ENCODE measurements at places on chromosomes 2 and 18. TPM values are rescaled to one million over a fixed set of nuclear protein-coding genes. Genes with fewer than 3 reads are reported as not detected.

- no peak for DNase-seq
Observed at GRCh38 chr2:239773228-239774141, 251.7 kb downstream of the NDUFA10 start.

DNA sequence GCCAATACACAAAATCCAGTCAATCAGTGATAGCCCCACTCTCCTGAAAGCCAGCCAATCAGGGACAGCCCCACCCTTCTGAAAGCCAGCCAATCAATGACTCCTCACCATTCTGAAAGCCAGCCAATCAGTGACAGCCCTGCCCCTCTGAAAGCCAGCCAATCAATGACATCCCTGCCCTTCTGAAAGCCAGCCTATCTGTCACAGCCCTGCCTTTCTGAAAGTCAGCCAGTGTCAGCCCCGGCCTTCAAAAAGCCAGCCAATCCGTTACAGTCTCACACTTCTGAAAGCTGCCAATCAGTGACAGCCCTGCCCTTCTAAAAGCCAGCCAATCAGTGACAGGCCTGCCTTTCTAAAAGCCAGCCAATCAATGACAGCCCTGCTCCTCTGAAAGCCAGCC, 95.9 kb upstream of the HDAC4 start:
- DNase-seq: no peak

GRCh38 chr18:51229328-51229727, 31.8 kb upstream of the MEX3C start:
- no peak for DNase-seq

DNA sequence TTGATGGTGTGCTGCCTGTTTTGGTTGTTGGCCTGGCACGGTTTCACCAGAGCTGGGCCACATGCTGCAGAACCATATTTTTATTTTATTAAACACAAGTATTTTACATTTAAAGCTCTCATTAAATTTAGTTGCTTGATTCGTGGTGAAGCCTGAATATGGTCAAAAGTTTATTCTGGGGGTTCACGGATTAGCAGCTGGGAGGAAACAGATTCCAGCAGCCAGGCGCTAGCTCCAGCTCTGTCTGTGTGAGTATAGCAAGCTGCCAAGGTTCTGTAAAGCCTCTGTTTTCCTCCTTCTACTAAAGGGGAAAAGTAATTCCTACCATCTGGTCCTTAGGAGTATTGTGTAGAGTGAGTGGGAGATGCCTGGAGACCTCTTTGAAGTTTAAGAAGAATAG, 22.5 kb downstream of the GATA6 start:
- no peak for DNase-seq

GRCh38 chr18:61239051-61239450, 94.2 kb upstream of the CDH20 start:
- DNase-seq: no peak

DNA sequence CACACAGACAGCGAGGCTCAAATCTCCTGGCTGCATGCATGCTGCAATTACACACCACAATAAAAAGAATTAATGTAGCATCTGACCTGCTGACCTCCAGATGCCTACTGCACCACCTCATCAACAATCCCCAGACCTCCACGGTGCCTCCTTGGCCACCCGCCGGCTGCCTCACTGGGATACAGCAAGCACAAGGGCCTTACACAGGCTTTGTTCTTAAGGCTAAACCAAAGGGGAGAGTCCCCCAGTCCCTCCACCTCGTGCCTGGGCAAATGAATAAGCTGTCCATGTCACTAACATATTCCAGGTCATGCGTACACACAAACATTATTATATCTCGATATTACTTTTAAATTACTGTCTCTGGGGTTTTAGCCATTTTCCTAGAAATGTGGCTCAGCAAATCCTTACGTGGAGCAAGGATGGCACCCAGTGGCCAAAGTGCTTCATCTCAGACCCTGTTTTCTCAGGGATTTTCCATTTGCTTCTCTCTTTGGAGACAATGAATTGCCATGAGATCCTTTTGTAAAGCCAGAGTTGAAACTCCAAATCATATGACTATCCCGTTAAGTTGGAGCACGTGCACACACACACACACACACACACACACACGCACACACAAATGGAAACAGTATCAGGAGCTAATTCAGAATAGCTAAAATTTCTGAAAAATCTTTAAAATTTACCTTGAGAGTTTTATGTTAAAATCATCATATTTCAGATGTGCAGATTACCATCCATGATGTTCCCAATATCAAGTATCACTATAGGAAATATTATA, 313.8 kb downstream of the PDE11A start:
- DNase-seq: no peak

GRCh38 chr2:164810843-164811242, 30.8 kb downstream of the COBLL1 start:
- DNase-seq: no peak

DNA sequence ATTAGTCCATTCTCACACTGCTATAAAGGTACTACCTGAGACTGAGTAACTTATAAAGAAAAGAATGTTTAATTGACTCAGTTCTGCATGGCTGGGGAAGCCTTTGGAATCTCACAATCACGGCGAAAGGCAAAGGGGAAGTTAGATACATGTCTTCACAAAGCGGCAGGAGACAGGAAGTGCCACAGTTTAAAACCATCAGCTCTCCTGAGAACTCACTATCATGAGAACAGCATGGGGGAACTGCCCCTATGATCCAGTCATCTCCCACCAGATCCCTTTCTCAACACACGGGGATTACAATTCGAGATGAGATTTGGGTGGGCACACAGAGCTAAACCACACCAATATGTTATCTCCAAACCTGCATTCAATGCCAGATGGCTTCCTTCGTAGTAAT, 716.1 kb downstream of the DCC start:
- no peak for DNase-seq

DNA sequence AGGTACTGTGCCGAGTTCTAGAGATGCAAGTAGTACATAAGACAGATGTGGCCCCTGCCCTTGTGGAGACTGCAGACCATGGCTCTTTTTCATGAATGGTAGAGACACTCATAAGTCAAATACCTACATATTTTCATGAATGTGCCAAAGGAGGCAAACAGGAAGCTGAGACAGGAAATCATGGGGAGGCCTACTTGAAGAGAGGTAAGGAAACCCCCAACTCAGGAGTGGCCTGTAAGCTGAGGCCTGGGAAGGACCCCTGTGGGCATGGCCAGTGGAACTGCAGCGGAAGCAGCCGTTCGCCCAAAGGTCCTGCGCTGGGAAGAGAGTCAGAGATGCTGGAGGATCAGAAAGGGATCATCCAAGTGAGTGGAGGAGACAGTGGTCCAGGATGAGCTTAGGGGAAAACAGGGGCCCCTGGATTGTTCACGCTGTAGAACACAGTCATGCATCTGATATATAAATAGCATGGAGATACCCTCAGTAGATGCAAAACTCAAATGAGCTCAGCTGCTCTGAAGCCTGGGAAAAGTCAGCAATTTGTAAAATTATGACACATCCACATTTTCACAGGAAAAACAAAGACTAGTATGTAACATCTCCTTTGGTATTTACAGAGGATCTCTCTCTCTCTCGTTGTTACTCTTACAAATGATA, 228.9 kb downstream of the NEDD4L start:
- no peak for DNase-seq

- DNase-seq: no peak
Observed at GRCh38 chr2:126644630-126645191, 11.2 kb upstream of the GYPC start.

DNA sequence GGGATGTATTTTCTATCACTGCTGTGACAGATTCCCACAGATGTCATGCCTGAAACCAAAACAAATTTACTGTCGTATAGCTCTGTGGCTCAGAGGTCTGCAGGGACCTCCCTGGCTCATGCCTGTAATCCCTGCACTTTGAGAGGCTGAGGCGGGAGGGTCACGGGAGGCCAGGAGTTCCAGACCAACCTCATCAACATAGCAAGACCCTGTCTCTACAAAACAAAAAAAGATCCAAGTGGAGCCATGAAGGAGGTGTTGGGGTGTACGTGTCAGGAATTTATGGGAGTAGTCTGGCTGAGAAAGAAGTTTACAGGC, 51.0 kb upstream of the FAHD2A start:
- DNase-seq: no peak

DNA sequence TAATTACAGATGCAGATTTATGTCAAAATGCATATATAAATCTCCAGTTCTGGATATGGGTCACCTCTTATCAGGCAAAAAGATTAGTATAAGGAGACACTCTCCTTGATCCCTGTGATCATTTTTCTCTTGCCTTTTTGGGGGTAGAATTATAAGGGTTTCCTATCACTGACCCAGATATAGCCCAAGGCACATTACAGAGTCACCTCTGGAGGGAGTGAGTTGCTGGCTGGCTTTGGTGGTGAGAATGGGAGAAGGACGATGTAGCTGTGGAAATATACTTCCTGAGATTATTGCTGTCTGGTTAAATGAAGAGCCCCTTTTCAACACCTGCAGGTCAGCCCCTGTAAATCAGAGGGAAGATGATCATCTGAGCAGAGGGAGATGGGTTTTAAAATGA, 418.7 kb downstream of the MTX2 start:
- DNase-seq: no peak

- no peak for DNase-seq
Observed at GRCh38 chr2:196533772-196534397, 105.6 kb upstream of the CCDC150 start.

GRCh38 chr2:227813229-227813561, 447 bp upstream of the CCL20 start:
- no peak for DNase-seq

DNA sequence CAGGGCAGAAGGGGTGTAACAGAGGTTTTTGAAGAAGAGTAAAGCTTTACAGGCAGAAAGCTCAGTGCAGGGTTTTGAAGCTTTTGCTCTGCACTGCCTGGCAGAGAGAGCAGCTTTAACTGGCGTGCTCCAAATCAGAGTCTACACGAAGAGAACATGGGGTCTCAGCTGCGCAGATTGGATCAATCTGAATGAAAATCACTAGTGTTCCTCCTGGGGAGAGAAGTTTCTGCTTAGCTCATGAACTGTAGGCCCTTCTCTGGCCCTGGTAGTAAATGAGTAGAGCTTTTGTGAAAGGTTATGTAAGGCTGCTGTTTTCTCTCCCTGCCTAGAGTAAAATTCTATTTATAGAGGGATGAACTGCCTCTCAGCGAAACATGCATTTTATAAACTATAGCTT, 13.6 kb downstream of the DCC start:
- DNase-seq: no peak

GRCh38 chr18:70998490-70998889, 709.6 kb downstream of the SOCS6 start:
- DNase-seq: no peak

- no peak for DNase-seq
Observed at GRCh38 chr2:84969511-84970209, 1.3 kb upstream of the KCMF1 start.

- no peak for DNase-seq
Observed at GRCh38 chr2:205814039-205814364, 131.7 kb downstream of the NRP2 start.

DNA sequence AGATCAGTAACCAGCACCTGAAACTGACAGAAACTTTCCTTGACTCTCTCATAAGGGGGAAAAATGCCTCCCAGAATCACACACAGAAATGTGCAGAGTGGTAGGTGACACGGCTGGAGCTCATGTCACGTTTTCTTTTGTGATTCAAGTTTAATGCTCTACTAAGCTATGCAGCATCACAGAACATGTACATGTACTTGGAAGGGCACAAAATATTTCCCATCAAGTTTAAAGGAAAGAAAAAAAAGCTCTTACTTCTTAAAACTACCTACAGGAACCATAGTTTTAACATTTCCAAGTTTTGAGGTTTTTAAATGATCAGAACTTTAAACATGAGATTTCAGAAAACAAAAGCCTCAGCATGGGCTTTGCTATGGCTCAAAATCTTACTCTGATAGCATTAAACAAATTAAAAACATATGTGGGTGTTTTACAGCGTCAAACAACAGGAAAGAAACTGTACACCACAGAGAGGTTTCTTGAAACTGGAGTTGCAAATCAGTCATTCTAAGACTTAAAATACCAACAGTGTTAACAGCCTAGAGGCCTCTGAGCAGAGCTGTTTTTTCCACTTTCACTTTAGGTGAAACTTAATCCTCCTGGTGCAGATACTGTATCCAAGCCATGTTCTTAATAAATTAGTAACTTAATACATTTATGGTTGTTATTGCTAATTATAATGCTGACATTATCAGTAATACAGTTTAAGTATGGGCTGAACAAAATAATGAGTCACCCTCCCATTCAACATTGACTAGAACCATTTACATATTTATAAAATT, 30.1 kb downstream of the MBP start:
- DNase-seq: no peak

GRCh38 chr18:49305688-49306336, 154.6 kb downstream of the DYM start:
- no peak for DNase-seq

DNA sequence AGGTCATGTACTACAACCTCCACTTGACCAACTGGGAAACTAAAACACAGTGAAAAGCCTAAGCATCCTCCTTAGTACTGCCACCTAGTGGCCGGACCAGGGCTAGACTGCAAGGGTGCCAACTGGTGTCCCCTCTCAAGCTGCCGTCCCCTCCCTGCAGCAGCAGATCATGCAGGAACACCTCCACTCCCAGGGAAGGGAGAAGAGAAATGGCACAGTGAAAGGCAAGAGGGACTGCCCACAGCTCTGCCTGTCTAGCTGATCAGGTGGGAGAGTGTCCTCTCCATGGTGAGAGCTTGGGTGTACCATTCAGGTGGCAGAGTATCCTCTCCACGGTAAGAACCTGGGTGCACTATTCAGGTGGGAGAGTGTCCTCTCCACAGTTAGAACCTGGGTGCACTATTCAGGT, 78.1 kb downstream of the AAK1 start:
- no peak for DNase-seq

GRCh38 chr2:43874776-43875451, 36.1 kb downstream of the ABCG8 start:
- no peak for DNase-seq

PARD6G gene
- 35.4 TPM for polyA plus RNA-seq

MOCOS gene
- polyA plus RNA-seq: 0.79 TPM

CYBRD1 gene
- 32.8 TPM for polyA plus RNA-seq

UGT1A7 gene
- polyA plus RNA-seq: not detected

CTDP1 gene
- polyA plus RNA-seq: 11.1 TPM

KCNF1 gene
- polyA plus RNA-seq: 1.4 TPM

RAB3GAP1 gene
- 45.6 TPM for polyA plus RNA-seq

FRZB gene
- 9.8 TPM for polyA plus RNA-seq

OSR1 gene
- 13.9 TPM for polyA plus RNA-seq

ABHD1 gene
- polyA plus RNA-seq: 2.0 TPM

RAMP1 gene
- 11.4 TPM for polyA plus RNA-seq

ATRAID gene
- polyA plus RNA-seq: 186 TPM

MSTN gene
- 1.5 TPM for polyA plus RNA-seq

COL6A3 gene
- polyA plus RNA-seq: 277 TPM

CRYGC gene
- polyA plus RNA-seq: not detected

Measured in left renal cortex interstitium (tissue), 4 donors.